ENCODE measurements at places on chromosomes 2 and 18.

GRCh38 chr2:217353591-217353990 lies 493.7 kb upstream of the TNP1 start:
- no peak for DNase-seq

DNA sequence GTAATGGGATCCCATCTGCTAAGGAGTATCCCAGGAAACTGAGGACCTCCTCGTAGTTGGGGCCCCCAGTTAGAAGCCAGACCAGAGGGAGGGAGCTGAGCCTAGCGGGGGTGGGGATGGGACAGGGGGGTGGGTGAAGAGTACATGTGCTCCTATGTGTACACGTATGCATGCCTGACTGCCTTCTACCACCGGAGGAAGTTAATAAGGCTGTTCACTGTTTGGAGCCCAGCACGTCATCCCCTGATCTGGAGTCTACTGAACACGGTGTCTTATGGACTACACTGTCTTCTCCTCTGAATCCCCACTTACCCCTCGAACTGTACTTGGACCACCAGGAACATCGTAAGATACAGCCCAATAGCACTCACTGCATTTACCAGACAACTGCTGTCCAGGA lies 68.5 kb downstream of the SFXN5 start:
- no peak for DNase-seq

- no peak for DNase-seq
Measured at GRCh38 chr18:59029663-59030429, 109.8 kb upstream of the SEC11C start.

- no peak for DNase-seq
Measured at GRCh38 chr18:2963048-2963447, 49.9 kb downstream of the LPIN2 start.

DNA sequence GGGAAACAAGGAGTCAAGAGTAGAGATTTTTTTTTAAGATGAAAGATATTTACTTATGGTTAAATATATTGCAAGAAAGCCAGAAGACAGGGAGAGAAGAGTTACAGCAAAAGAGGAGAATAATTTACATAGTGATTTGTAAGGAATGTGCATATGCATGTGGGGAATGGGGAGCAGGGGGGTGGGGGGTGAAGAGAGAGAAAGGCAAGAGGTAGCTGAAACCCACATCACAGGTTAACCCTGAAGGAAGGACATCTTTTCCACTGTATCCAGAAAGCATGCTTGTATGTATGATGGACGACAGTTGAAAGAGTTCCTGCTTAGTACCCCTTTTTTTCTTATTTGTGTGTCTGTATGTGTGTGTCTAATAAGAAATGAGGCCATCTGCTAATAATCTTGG lies 371.9 kb downstream of the RAD51AP2 start:
- no peak for DNase-seq

DNA sequence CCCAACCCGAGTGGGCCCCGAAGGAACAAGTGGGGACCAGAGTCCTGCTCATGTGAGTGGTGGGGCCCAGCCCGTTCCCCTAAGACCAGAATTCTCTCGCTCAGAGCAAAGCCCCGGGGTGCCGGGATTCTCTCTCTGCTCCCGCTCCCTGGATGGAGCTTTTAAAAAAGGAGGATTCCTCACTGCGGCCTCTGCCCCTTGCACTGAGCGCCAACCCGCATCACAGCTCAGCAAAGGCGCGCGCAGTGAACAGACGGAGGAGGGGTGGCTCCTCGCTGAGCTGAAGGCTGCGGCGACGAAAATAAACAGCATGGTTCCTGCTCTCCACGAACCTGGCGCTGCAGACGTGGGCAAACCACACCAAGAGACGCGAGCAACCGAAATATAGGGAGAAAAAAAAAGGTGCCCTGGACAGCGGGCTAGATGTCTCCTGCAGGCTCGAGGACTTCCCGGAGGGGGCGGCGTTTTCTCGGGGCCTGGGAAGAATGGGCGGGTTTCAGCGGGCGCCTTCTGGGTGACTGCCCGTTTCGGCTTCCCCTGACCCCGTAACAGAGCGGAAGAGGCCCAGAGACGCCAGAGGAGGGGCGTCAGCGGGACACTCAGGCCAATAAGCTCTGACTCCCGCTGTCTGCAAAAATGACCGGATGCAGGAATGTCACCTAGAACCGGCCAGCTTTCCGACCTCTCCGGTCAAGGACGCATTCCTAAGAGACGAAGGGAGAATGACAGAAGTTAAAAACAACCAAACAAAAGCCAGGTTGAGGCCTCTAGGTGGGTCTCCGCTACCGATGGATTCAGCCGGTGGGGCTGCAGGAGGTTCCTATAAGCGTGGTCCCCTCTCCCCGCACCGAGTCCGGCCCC lies 819 bp upstream of the KLF11 start:
- peak; percentile 95 for DNase-seq

DNA sequence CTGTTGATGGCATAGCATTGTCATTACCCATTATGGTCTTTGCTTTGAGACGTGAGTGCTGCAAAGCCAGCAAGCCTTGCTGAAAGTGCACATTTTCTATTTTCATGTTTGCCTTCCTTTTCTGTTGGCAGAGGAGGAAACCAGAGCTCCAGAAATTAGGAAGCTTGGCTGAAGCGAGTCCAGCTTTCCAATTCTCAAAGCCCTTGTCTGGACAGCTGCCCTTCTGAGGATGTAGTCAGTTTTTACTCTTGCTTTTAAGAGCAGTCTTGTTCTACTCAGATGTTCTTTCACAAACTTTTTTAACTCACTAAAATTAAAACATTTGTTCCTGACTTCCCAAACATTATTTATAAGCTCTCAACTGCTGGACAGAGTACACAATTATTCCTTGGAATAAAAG lies 93.8 kb downstream of the ICOS start:
- no peak for DNase-seq

- DNase-seq = no peak
Measured at GRCh38 chr18:13621886-13622619, 104.3 kb downstream of the FAM210A start.

- DNase-seq = no peak
Measured at GRCh38 chr2:144515099-144515695, 4.7 kb downstream of the ZEB2 start.

DNA sequence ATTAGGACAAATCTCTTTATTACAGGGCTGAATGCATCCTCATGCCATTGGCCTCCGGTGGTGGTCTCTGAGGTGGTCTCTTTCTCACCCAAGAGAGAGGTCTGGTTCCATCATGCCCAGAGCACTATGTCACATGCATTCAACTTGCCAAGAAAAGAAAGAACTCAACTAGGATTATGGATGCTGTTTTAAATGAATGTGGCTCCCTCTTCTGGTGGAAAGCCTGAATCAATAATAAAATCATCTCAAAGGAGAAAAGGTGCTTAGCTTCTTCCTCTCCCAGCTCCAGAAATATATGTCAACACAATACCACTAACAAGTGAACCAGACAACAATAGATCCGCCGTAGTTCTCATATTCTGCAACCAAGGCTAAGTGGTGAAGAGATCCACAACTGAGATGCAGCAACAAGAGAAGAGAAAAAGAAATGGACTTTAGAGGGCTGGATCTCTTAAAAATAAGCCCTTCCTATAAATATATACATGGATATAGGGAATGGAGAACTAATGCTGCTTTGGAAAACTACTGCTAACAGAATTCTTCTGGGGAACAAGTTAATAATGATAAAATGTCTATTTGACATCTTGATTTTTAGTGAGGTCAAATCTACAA lies 396.8 kb downstream of the NCKAP5 start:
- DNase-seq = no peak

GRCh38 chr2:191638802-191639172 lies 39.1 kb upstream of the NABP1 start:
- no peak for DNase-seq

DNA sequence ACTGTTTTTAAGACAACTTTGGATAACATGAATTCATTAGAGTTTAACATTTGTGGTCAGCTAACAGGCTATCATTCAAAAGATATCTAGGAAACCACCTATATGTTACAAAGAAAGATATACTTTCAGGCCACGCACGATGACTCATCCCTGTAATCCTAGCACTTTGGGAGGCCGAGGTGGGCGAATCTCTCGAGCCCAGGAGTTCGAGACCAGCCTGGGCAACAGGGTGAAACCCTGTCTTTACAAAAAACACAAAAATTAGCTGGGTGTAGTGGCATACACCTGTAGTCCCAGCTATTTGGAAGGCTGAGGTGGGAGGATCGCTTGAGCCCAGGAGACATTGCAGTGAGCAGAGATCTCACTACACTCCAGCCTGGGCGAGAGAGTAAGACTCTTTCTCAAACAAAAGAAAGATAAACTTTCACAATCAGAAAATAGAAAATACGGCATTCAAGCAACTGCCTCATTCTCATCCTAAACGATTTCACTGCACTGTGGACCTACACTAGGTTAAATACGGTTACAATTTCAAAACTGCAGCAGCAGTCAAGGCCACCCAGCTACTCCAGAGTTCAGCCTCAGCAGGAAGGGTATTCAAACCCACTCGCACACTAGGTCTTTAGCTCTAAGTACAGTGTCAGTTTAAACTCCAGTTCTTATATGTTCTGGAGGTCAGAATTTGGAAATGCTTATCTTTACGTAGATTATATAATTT lies 250.0 kb upstream of the SLC39A10 start:
- DNase-seq = no peak

DNA sequence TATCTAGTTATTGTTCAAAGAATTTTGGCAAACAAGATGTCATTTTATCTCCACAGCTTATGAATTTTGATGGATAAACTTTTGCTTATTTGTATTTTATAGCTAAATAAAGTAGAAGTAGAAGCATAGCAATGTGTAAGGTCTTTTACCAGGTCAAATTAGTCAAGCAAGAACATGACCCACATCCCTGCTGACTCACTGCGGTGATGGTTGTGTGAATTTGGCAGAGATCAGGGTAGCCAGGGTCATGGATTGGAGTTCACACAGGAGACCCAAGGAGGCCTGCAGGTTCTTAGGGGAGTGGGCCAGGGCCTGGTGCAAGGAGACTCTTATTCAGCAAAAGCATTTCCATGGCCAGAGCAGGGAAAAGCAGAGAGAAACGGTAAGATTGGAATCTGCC lies 18.7 kb downstream of the SP140 start:
- no peak for DNase-seq
